ENCODE measurements at places on chromosomes 3 and 15.
A peak's percentile ranks its signal among the peaks of the same experiment; 100 is the strongest.

- DNase-seq, result no peak
Observed at GRCh38 chr3:128806588-128806987, 72.8 kb upstream of the ACAD9 start.

DNA sequence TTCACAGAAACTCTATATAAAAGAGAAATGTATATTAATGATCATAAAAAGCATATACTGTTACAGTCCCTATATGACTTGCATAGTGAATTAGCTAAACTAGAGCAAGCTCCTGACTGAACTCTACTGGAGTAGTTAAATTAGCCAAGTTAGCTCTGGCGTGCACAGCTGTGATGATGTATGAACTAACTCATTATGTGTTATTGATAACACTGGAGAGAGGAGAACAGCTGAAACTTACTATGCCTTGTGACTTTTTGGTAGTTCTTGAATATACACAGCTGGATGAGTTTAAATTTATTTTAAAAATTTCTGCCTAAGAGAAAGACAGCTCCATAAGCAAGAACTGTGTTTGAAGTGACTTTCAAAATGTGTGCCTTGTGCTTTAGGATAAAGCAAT lies 8.1 kb downstream of the TIPARP start:
- DNase-seq, result no peak

- DNase-seq, result no peak
Observed at GRCh38 chr15:34132881-34133280, 31.0 kb downstream of the PGBD4 start.

GRCh38 chr3:58521917-58522631 lies 14.9 kb downstream of the ACOX2 start:
- DNase-seq, result no peak

DNA sequence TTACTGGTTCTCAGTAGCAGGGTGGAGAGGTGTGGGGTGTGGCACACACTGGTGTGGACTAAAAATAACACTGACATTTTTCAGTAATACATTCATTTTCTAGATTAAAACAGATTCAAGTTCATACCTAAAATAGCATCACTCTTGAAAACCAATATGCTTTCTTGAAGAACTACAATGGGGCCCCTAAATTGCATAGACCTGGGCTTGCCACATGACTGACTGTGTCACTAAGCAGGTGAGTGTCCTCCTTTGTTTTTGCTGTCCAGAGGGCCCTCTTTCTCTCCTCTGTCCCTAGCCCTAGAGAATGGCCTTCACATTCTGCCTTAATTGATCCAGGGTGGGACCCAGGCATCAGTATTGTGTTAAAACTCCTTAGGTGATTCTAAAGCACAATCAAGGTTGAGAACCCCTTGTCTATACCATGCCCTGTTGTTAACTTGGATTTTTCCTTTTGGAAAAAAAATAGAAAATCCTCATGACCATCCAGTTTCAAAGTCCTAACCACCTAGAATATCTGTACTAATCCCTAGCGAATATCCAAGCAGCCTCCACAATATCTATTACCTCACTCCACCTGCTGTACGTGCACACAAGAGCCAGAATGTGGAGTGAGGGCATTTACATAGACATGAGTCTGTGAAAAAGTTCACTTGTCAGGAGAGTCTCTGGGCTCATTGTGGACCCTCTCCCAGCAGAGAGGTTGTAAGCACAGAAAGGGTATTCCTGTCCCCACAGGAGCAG lies 18.7 kb upstream of the TMEM41A start:
- no peak for DNase-seq

GRCh38 chr15:66883284-66883911 lies 181.4 kb downstream of the SMAD6 start:
- peak; percentile 61 for DNase-seq

DNA sequence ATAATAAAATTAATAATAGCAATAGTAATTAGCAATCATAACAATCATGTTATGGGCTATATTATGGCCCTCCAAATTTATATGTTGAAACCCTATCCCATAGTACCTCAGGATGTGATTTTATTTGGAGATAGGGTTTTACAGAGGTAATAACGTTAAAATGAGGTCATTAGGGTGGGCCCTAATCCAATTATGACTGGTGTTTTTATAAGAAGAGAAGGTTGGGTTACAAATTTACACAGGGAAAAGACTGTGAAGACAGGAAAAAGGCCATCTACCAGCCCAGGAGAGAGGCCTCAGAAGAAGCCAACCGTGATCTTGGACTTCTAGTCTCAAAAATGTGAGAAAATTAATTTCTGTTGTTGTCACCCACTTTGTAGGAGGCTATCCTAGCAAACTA lies 353.1 kb downstream of the CHL1 start:
- DNase-seq, result no peak

- no peak for DNase-seq
Observed at GRCh38 chr3:101038393-101038792, 45.2 kb upstream of the ABI3BP start.

DNA sequence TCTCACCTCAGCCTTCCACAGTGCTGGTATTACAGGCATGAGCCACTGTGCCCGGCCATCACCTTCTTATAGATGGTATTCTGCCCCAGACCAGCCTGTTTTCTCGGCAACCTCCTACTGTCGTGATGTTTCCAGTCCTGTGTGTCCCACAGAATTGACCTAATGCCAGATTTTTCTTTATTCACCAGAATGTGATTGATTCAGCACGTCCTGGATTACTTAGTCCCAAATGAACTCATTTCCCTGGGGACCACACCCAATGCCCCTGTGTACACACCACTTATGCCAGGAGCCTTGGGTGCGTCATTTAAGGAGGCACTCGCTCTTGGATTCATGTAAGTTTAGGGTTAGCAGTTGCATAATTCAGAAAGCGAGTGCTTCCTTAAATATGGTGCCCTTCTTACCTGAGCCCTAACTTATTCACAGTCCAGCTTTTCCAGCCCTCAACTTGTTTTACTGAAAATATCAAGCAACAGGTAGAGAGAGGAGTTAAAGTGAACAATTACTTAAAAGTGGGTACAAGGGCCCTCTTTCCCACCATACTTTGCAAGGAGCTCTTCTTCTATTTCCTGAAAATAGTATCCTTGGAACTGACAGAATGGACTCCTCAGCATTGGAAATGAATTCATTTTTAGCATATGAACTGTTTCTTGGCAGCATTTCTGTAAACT lies 64.6 kb upstream of the UBE2E1 start:
- peak; percentile 47 for DNase-seq

DNA sequence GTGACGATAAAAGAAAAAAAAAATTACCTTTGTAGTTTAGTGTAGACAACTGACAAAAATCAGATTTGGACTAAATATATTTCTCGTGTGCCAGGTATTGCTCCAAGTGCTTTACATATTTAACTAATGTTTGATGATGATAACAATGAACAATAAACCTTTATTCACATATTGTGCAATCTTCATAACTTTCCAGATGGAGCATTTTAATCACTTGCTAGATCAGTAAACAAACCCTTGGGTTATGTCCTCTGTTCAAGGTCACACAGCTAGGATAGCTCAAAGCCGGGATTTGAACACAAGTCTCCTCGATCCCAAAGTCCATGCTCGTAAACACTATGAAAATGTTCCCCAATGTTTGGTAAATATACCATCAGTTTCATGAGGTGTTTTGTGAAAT lies 14.5 kb downstream of the NCEH1 start:
- no peak for DNase-seq

- no peak for DNase-seq
Observed at GRCh38 chr3:129622226-129622874, 15.9 kb upstream of the PLXND1 start.

- no peak for DNase-seq
Observed at GRCh38 chr3:56612146-56612545, 55.2 kb downstream of the CCDC66 start.

DNA sequence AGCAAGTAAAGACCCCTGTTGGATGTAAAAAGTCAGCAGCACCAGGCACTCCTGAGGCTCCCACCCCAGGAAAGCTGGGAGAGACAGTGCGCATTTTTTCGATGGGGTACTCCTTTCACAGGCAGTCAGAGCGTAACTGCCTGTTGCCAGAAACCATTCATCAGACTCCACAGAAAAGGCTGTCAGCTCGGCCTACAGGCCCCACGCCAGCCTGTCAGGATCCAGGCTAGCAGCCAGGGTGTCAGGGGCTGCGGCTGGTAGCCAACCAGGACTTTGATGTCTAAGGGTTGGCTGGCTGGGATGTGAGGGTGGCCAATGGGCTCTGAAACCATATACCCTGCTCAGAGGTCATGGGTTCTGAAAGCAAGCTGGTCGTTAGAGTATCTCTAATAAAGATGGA lies 164.5 kb downstream of the WNT5A start:
- DNase-seq, result no peak

DNA sequence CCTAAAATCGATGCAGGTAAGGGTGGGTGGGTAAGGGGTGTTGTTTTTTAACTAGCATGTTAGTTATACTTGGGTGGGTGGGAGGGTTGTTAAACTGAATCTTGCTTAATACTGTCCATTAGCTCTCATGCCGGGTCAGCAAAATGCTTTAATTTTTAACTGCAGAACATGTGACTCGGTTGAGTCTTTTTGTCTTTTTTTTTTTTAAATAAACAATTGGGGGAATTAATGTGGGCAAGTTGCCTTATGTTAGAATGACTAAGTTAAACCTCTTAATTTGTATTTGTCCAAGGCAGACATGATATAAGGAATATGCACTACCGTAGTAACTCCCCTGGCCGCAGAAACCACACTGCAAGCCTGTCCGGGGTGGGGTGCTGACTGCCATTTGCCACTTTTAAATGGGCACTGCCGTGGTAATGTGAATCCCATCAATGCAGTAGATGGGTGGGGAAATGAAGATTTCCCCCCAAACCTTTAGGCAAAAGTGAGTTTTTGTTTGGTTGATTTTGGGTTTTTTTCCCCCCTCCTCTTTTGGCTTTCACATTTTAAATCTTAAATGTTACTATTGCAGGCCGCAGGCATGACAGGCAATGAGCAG lies 54.3 kb upstream of the CCR4 start:
- no peak for DNase-seq

- DNase-seq, result no peak
Observed at GRCh38 chr3:14403619-14404155, 1.3 kb downstream of the SLC6A6 start.

GRCh38 chr15:97517737-97518136 lies 442.8 kb upstream of the ARRDC4 start:
- no peak for DNase-seq

DNA sequence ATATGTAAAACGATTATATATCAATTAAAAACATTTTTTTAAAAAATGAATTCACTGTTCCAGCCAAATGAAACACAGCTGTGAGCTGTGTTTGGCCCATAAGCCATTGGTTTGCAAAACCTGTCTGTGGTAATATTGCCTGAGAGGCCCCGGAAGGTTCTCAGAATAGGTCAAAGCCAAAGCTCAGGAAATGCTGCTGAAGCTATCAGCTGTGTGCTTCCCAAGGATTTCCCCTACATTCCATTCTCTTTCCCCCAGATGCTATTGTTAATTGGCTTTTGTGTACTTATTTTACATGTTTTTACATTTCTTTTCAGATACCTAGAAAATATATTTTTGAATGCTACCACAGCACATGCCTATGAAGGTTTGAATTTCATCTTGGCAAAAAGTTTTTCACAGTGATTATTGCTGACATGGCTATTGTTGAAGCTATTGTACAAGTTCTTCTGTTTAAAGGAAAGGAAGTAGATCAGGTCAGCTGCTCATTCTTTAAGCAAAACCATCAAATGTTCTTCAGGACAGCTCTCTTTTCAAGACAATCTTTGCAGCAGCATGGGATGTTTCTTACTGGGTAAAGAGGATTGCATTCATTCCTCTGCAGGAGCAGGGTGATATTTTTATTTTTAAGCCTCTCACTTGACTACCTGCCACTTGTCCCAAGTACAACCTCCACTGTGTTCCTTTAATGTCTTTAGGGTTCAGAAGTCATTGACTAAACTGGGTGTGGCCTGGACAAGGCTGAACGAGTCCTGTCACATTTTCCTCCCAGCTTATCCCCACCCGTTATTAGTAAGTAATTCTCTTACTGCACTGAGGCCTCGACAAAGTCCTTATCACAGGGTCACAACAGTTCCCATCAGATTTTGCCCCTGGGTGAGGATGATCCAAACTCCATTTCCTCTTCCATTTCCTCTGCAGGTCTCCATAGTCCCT lies 26.3 kb upstream of the BNC1 start:
- DNase-seq, result no peak

- DNase-seq, result no peak
Observed at GRCh38 chr15:91871837-91872236, 18.3 kb downstream of the SLCO3A1 start.

- no peak for DNase-seq
Observed at GRCh38 chr3:181712553-181713279, 991 bp downstream of the SOX2 start.

DNA sequence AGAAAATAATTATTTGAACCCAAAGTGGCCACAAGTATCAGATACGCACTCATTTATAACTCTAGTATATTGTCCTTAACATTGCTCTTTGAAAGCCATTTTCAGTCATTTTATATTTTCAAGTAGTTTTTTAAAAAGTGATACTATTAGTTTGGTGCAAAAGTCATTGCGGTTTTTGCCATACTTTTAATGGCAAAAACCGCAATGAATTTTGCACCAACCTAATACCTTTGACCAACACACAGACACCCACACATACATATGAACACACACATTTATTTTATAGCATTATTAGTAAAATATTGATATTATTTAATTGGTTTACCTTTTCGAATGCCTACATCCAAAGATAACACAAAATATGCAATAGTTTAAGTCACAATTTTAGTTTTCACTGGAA lies 154.3 kb downstream of the EPHA3 start:
- DNase-seq, result no peak

DNA sequence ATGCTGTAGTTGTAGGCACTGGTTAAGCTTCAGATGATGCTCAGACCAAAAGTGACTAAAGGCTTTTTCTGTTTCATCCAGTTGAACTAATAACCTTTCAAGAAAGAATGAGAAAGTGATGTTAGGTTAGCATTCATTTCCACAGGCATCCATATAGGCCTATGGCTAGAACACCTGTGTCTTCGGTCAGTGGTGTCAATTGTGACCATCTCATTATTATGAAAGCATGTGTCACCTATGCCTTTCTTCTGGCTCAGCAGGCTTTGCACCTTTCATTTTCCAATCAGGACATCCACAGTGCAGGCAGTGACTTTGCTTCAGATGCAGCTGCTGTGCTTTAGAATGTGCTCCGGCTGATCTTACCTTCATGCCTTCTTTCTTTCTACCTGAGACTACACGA lies 57.9 kb downstream of the B3GNT5 start:
- no peak for DNase-seq

GRCh38 chr3:58025406-58025805 lies 17.2 kb downstream of the FLNB start:
- no peak for DNase-seq

- DNase-seq, result no peak
Observed at GRCh38 chr3:9037144-9037711, 74.0 kb upstream of the RAD18 start.

DNA sequence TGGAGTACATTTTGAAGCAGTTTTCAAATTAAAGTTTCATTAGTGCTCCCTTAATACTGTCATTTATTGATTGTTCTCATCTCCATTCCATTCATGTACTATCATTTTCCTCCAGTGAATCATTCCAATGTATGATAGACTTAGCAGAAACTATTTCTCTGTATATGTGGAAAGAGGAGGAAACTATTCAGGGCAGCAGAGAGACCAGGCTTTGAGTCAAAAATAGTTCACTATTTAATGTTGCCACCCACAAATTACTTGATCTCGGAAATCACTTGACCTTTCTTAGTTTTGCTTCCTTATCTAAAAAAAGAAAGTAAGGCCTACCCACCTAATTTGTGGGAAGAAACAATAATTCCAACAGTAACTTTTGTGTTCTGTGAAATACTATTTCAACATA lies 610.5 kb upstream of the ZNF385D start:
- no peak for DNase-seq
